ENCODE measurements at places on chromosomes 11 and 22. TPM values are rescaled to one million over a fixed set of nuclear protein-coding genes. Genes with fewer than 3 reads are reported as not detected.
A peak's percentile ranks its signal among the peaks of the same experiment; 100 is the strongest.

Gene KCNJ1
- total RNA-seq = not detected

DNA sequence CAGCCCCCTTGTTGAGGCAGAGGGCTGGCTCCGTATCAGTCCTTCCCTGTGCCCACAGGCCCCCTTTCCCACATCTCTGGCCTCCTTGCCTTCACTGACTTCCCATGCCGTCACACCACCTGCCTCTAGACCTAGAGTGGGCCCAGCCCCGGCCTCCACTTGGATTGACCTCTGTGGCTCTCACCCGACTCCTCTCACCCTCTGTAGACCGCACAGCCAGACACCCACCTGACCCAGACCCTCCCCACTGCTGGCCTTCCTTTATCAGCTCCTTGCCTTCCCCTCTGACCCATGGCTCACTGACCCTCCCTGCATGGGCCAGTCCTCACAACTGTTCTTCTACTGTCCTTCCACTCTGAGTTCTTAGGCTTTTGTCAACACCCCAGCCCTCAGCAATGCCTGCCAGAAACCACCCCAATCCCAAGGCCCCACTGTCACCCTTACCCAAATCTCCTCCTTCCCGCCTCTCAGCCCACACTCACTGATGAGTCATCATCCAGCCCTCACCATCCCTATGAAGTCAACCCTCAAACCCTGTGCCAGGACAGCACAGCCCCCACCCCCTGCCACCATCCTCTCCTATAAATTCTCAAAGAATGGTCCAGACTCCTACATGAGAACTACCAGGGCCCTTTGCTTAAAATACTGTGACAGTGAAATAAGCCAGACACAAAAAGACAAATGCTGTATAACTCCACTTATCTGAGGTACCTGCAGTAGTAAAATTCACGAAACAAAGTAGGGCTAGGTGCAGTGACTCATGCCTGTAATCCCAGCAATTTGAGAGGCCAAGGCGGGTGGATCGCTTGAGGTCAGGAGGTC lies 53.4 kb downstream of the SCGB1A1 start:
- DNase-seq = no peak

Gene PGR
- total RNA-seq = not detected

DNA sequence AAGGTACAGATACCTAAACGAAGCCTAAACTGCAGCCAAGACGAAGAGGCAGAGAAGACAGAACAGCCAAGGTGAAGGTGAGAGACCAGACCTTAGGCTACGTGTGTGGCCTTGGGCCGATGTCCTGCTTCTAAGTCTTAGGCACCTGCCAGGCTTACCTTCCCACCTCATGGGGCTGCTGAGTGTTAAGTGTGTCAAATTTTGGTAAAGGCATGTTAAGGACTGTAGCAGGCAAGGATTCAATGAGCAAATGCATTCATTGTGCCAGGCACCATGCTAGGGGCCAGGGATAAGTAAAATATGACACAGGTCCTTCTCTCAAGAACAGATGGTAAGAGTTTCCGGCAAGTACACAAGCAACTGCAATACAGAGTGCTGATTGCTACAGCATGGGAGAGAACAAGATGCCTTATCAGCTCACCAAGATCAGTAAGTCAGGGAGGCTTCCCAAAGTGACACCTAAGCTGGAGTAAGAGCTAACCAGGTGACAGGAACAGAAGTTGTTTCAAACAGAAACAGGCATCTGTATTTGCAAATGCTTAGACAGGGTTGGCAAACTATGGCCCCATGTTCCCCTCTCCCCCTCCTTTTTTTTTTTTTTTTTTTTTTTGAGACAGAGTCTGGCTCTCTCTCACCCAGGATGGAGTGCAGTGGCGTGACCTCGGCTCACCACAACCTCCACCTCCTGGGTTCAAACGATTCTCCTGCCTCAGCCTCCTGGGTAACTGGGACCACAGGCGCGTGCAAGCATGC lies 46.7 kb downstream of the CLTCL1 start:
- DNase-seq = no peak

- no peak for DNase-seq
These were observed 38.2 kb upstream of the MRPL17 start for GRCh38 chr11:6721343-6721742.

Gene SAA4
- not detected for total RNA-seq

GRCh38 chr22:45231293-45231692 lies 9.4 kb downstream of the KIAA0930 start:
- no peak for DNase-seq

- DNase-seq = no peak
These were observed 1.5 kb downstream of the TCF20 start for GRCh38 chr22:42268852-42269410.

GRCh38 chr11:103624708-103625623 lies 411.5 kb upstream of the DDI1 start:
- no peak for DNase-seq

Gene LUZP2
- total RNA-seq = not detected

GRCh38 chr11:112520354-112520753 lies 259.7 kb upstream of the PLET1 start:
- no peak for DNase-seq

Gene P2RY6
- total RNA-seq = not detected

- peak; percentile 89 for DNase-seq
These were observed at the start of gene ZNRF3 for GRCh38 chr22:28882878-28883656. TSS of gene ZNRF3 (plus strand) at chr22:28883572. CDS start at chr22:28883767, 195 bp downstream.

- DNase-seq = no peak
These were observed 26.2 kb upstream of the ME3 start for GRCh38 chr11:86698639-86699038.

- DNase-seq = no peak
These were observed 1564.8 kb upstream of the TENM4 start for GRCh38 chr11:81005595-81005994.

DNA sequence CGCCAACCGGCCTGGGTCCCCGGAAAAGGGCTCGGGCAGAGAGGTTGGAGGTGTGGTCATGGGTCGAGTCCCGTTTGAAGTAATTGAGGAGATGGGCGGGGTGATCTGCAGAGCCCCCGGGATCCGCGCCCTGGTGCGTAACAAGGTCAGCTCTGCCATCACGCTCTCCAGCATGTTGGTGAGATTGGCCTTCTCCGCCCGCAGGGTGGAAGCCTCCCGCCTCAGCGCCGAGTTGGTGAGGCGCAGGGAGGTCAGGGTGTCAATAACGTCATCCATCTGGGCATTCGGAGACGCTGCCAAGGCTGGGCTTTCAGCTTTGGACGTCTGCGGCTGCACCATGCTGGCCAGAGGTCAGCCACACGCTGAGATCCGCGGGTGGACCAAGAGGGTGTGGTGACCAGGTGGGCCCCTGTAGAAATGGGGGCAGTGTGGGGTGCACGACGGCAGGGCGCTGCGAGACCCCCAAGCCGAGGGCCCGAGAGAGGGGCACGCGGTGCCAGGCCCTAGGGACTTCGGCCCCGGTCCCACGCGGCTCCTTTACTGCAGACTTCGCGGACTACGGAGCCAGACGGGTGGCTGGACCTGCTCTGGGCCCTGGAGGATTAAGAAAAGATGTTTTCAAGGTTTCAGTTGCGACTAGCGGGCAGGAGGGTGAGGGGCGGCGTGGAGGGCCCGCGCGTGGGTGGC lies 672 bp downstream of the RTL6 start:
- DNase-seq = no peak

Gene HBG1
- total RNA-seq = not detected

Gene LIF
- 304 TPM for total RNA-seq

DNA sequence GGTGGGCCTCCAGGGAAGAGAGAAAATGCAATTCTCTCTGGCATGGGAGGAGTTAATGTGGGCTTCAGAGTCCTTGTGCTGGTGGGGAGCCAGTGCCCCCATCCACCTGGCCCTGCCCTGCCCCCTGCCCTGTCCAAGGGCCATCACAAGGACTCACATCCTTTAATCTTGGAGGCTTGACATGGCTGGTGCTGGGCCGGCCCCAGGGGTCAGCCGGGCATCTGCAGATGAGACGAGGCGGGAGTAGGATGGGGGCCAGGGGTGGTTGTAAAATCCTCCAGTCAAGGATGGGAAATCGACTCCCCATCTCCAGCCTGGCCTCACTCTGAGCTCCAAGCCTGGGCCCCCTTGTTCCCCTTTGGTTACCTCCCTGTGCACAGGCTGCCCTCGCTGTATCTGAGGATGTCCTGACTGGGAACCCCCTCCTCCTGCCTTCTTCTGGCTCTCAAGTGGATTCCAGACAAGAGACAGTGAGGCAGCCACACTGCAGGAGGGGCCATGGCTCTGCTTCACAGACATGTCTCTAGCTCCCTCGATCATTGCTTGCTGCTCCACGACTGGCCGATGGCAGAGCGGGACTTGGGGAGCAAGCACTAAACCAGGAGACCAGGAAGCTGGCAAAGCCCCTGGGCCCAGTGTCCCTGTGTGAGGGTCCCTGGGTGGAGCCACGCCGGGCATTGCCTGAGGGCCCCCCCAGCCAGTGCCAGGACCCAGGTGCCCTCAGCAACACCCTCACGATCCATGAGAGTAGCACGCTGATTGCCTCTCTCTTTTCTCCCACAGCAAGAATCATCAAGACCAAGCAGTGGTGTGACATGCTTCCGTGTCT lies 1120.5 kb downstream of the BRD1 start:
- DNase-seq = no peak

- no peak for DNase-seq
These were observed 37.0 kb downstream of the ARHGAP1 start for GRCh38 chr11:46663277-46663940.

GRCh38 chr11:94790661-94791180 lies 22.6 kb downstream of the AMOTL1 start:
- no peak for DNase-seq

DNA sequence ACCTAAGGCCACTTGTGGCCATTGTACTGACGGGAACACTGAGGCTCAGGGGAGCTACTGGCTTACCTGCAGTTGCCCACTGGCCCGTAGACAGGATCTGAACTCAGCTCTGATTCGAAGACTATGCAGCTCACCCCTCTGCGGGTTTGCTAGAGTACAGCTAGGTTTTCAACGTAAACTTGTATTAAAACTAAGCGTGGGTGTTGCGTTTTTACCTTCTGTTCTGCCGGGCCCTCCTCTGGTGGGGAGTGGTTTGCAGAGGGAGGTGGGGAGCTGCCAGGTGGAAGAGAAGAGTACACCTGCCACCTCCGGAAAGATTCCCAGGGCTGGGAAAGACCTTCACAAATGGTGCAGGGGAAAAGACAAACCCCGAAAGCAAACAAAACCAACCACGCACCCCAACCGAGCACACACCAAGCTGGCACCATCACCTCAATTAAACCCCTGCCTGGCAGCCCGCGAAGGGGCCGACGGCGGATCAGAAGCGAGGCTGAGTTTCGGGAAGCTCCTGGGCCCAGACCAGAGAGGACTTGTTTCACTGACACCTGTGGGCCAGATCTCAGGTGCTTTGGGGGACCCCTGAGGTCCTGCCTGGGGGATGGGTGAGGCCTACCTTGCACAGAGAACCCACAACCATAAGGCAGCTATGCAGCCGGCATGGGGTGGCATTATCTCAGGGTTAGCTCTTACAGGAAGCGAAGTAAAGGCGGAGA lies 37.7 kb downstream of the SHISAL1 start:
- DNase-seq = no peak

DNA sequence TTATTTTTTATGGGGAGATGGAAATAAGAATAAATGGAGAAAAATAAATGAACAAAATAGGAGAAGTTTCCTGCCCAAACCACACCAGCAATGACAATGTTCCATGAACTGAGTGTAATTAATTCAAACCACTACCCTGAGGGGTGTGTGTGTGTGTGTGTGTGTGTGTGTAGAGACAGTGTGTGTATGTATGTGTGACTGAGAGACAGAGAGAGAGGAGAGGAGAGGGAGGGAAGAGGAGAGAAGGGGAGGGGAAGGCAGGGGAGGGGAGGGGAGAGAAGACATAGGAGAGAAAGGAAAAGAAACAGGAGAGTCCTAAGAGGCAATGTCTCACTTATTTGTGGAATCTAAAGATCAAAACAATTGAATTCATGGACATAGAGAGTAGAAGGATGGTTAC lies 65.0 kb upstream of the POU2AF1 start:
- no peak for DNase-seq

DNA sequence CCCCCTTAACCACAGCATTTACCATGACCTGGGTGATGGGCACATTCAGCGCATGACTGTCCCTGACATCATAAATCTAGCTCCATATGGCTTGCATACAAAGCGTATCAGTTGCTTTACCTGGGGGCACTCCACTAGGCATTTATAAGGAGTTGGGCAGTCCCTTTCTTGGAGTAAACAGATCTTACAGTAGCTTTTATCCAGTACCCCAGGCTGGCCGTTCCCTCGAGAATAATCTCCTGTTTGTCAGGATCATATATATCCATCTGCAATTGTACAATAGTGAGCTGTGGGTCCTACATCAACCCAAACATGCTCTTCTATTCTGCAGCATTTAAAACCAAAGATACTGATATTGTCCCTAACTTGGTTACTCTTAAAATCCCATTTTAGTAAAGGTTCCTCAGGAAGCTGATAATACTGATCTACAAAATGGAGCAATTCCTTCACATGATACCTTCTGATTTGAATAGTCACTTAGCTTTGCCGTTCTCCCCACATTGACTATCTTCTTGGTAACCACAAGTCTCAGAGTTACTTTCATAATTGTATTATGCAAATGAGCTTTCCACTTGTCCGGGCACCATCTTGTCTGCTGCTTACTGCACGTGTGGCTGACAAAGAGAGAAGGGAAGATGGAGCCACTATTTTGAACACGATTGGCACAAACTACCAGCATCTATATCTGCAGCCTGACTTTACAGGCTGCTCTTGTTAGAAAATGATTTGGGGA lies 205.0 kb downstream of the CWF19L2 start:
- no peak for DNase-seq

DNA sequence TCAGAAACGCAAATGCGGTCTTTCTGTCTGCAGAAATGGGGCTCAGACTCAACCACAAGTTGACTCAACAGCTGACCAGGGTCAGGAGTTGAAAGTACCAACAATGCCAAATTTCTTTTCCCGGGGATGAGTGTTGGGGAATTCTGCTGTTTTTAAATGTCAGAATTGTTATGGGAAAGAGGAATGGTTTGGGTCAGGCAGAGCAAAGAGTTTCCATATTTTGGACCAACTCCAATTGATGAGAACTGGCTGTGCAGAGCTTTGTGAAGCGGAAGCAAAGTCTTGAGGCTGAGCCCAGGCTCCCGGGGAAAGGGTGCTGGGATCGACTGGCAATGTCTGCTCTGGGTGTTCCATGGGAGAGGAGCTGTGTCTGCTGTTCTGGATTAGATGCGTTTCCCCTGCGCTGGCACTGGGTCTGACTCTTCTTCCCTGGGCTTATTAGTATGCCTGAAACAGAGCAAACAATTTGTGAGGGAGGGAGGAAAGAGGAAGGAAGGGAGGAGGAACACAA lies 36.2 kb downstream of the TXN2 start:
- no peak for DNase-seq

Gene C11orf97
- not detected for total RNA-seq

DNA sequence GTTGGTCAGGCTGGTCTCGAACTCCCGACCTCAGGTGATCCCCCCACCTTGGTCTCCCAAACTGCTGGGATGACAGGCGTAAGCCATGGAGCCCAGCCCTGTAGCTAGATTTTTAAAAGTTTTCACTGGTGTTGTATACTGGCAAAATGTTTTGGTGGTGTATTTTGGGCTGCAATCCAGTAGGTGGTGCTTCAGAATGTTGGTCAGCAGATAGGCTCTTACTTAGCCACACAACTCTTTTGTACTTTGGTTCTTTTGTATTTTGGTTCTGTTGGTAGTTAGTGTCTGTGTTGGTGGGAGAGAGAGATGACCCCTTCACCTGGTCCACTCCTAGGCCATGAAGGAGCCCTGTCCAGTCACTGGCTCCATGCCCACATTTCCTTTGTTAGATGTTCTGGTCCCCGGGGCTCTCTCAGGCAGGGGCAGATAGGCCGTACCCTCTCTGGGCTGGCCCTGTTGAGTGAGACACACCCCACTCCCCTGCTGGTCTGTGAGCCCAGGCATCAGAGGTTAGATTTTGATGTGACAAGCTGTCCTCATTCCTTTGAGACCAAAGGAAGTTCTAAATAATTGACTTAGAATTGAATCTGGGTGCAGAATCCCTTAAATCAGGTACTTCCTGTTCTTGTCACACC lies 123.8 kb downstream of the DDX10 start:
- no peak for DNase-seq

GRCh38 chr11:72232260-72233055 lies 7.9 kb downstream of the INPPL1 start:
- peak; percentile 37 for DNase-seq
